Stimulated activated CD4-positive, alpha-beta T cell treated with anti-CD3 and anti-CD28 coated beads, Interleukin-1b, Interleukin-23, amount 100 ng/mL, for 1 hour (primary cell): ENCODE measurements at places on chromosomes 11 and 22.

GRCh38 chr22:20666560-20666959 is 107.4 kb upstream of the SERPIND1 start:
- DNase-seq, result no peak

DNA sequence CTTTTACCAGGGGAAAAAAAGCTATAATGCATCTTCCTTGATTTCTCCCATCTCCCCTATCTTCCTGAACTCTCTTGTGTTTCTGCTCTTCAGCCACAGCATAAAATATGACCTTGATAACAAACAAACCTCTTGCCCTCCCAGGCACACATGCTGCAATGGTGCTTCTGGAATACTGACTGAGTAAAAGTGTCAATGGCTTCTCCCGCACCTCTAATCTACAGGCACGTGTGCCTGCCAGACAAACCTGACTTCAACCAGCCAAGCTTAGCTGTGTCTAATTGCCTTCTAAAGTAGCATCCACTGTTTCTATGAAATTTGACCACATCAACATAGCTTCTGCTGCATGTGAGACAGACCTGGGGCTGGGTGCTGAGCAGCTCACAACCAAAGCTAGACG is 12.7 kb downstream of the OPCML start:
- DNase-seq, result no peak

DNA sequence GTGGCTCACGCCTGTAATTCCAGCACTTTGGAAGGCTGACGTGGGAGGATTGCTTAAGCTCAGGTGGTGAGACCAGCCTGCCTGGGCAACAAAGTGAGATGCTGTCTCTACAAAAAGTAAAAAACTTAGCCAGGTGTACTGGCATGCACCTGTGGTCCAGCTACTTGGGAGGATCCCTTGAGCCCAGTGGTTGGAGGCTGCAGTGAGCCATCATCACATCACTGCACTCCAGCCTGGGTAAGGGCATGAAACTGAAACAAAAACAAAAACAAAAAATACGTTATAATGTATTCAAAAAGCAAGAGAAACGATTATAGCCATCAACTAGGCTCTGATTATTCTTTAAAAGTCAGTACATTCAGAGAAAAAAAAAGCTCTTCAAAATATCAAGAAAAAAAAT is 62.5 kb downstream of the TCF20 start:
- DNase-seq, result no peak

DNA sequence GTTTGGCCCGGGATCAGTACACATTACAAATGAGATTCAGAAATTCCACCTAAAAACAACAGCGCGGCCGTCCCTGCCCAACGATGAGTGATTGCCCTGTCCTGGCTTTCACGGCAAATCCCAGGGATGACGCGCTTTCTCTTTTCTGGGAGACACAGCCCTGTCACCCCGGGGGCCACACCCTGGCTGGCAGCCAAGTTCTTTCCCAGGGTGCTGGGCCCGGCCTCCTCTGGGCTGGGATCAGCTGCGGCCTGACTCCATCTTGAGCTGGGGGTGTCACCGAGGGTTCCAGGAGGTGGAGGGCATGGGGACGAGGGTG is 82.7 kb downstream of the FBLN1 start:
- DNase-seq, result no peak

GRCh38 chr11:63845303-63845702 is 6.4 kb downstream of the MARK2 start:
- no peak for DNase-seq

- DNase-seq, result no peak
Measured at GRCh38 chr22:38756711-38757463, 1.1 kb upstream of the SUN2 start.
